Epithelial cell of proximal tubule (primary cell): ENCODE measurements at places on chromosomes 3 and 15. TPM values are rescaled to one million over a fixed set of nuclear protein-coding genes. Genes with fewer than 3 reads are reported as not detected.

DNA sequence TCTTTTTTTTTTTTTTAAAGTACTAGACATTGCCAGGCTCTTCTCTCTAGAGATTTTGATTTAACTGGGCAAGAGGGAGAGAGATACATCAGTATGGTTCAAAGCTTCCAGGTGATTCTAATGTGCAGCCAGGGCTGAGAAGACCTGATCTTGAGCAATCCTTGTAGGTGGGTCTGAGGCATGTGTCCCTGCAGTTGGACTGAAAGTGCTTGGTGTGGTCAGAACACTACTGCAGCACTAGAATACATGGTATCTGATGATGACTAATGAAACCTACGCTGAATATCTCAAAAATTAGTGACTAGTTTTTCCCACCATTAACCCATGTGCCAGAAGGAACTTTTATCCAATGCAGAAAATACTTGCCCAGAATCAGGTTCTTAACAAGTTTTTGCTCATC, 34.4 kb upstream of the MYO5C start:
- DNase-seq = no peak

DNA sequence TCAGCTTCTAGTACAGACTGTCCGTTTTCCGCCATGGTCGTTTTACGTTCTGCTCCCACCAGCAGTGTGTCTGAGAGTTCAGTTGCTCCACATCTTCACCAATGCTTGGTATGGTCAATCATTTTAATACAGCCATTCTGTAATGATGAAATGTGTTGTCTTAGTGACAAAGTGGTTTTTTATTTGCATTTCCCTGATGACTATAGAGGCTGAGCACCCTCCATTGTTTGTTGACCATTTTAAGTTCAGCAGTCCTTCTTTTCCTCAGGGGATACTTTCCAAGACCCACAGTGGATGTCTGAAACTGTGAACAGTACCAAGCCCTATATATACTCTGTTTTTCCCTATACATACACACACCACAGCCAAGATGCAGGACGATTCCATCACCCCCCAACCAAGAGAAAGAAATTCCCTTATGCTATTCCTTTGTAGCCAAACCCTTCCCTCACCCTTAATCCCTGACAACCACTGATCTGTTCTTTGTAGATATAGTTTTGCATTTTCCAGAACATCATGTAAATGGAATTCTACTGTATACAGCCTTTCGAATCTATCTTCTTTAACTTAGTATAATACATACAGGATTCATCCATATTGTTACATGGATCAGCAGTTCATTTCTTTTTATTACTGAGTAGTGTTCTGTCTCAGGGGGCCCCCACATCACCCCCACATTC, 55.9 kb downstream of the C3orf20 start:
- no peak for DNase-seq

GRCh38 chr3:89043406-89043932, 64.0 kb upstream of the EPHA3 start:
- DNase-seq = no peak

DNA sequence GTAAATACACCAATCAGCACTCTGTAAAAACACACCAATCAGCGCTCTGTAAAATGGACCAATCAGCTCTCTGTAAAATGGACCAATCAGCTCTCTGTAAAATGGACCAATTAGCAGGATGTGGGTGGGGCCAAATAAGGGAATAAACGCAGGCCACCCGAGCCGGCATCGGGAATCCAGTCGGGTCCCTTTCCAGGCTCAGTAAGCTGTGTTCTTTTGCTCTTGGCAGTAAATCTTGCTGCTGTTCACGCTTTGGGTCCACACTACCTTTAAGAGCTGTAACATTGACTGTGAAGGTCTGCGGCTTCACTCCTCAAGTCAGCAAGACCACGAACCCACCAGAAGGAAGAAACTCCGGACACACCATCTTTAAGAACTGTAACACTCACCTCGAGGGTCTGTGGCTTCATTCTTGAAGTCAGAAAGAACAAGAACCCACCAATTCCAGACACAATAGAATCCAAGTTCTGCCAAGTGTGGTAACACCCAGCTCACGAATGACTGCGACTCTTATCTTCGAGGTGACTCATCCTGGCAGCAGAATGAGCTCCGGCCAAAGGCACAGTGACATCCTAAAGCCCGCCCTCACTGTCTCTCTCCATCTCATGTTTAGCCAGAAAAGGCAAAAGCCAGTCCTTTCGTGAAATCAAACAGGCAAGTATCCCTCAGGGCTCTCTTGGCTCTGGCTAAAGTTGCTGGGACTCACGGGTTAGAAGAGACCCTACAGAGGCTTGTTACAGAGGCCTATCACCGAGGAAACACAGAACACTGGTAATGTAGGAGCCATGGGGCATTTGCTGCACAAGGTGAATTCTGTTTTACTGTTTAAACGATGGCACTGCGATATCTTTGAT, 155.2 kb downstream of the FAM43A start:
- DNase-seq = no peak

DNA sequence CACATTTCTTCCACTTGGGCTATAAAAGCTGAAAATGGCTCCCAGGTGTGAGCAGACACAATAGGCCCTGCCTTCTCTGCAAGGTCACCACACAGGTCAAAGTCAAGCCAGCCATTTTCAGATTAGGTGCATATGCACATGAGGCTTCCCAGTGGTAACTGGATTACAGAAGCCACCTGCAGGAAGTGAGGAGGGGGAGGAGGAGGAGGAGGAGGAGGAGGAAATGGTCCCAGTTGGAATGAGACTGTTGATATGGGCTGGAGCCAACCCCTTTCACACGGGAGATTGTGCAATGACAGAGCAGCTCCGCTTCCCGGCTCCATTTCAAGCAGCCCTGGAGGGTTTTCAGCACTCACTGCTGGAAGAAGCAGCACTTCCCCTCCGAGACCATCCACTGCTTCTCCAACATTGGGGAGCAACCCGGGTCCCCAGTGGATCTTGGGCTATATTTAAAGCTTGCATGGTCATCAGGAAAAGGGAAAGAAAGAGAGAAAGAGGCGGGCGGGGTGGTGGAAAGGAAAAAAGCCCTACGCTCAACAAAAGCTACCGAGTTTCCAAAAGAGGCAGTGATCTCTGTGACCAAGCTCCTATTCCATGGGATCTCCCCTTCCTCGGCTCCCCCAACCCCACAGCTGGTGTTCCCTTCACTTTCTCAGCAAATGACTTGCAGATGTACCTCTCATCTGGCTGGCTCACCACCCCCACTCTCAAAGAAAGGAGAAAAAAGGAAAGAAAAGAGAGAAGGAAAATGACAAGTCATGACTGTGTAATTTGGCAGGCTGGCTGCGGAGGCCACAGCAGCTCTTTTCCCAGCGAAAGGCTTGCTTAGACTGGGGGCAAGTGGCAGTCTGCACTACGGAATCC, 58.3 kb downstream of the LRIG1 start:
- no peak for DNase-seq

DNA sequence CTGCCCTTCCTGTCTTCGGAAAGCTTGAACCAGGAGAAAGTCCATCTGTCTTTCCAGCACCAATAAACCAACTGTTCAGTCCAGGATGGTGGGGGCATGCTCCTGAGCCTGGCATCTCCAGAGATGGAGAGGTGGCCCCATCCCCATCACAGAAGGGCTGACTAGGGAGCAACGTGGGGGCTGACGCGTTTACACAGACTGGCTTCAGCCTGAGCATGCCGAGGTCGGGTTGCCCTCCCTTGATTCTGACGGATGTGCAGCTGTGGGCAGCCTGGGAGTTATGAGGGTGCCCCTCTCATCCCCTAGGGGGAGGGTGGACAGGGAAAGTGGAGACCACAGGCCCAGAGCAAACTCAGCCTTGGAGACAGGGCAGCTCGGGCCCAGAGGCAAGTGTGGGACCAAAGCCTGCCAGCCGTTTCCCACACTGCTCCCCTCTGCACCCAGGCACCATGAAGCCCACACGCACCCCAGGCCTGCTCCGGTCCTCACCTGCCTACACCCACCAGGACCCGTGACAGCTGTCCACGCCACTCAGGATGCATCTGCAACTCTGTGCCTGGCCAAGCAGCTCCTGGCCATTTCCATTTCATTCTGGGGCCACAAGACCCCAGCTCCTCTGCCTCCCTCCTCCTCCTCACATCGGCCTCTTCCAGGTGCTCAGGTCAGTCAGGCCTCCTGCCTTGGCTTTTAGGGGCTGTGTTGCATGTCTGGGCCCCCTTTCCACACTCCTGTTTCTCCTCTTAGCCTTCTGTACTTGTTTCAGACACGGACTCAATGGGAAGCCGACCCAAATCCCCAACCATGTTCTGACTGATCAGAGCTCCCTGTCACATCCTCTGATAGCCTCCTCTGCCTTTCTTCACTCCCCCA, 48.2 kb upstream of the SLC41A3 start:
- DNase-seq = no peak

- no peak for DNase-seq
Observed at GRCh38 chr15:90808517-90809235, 59.7 kb upstream of the FURIN start.

Gene GHSR
- not detected in 2 replicates for total RNA-seq

- DNase-seq = no peak
Observed at GRCh38 chr3:195257454-195258448, 13.2 kb downstream of the XXYLT1 start.

GRCh38 chr3:126519506-126520455, 2.2 kb upstream of the UROC1 start:
- no peak for DNase-seq
